ENCODE measurements at places on chromosomes 11 and 22. TPM values are rescaled to one million over a fixed set of nuclear protein-coding genes. Genes with fewer than 3 reads are reported as not detected.
A peak's percentile ranks its signal among the peaks of the same experiment; 100 is the strongest.

Gene C11orf97
- total RNA-seq: not detected

Gene GRAMD4
- total RNA-seq: 20.2 TPM

Gene ST14
- total RNA-seq: 5.4 TPM

Gene DCUN1D5
- total RNA-seq: 337 TPM

Gene CHRM1
- not detected for total RNA-seq

Gene TBX1
- not detected for total RNA-seq

Gene PRAME
- not detected for total RNA-seq

Gene CRYBA4
- not detected for total RNA-seq

DNA sequence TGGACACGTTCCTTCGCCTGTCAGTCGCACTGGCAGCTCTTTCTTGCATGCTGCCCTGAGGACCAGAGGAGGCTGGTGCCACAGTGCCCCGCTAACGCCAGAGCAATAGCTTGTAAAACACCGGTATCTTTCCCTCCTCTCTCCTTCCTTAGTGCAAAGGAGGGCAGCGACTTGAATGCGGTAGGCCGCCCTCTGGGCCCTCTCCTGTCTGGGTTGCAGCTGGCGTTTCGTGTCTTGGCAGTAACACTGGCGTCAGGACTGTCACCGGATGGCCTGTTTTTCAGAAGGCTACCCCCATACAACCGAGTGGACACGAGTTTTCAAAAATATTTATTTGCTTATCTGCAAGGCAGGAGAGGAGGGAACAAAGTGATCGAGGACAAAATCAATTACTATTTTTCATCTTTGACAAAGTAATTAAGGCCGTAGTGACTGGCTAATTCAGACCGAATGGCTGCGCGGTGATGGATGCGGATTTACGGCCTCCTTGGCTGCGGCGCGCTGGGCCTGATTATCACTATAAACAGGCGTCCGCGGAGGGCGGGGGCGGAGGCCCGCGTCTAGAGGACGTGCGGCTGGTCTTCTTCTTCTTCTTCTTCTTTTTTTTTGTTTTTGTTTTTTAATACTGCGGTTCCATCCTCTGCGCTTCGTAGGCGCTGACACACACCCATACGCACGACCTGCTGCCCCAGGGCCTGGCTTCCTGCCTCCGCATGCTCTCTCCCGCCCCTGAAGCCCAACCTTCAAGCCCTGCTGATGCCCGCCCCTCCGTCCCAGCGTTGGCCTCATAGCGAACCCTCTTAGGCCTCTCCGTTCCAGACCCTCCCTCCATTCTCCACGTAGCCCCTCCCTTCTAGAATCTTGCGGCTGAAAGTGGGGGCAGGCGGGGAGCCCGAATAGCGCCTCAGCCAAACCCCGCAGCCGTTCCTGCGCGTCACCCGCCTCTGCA, 2.9 kb upstream of the SLC6A5 start:
- DNase-seq: no peak
- peak overlapping the region; percentile 19 for H3K4me3 ChIP-seq
- H3K27me3 ChIP-seq: peaks cover 12% of the 10 kb centered on the region
- H3K27ac ChIP-seq: no peak overlapping the region
- H3K4me1 ChIP-seq: no peaks in the 10 kb centered on the region
- H3K36me3 ChIP-seq: no peaks in the 10 kb centered on the region

GRCh38 chr11:70732881-70733196, 334.5 kb downstream of the CTTN start:
- no peak overlapping the region for H3K4me3 ChIP-seq
- H3K36me3 ChIP-seq: no peaks in the 10 kb centered on the region
- no peak for DNase-seq
- H3K27ac ChIP-seq: no peak overlapping the region

DNA sequence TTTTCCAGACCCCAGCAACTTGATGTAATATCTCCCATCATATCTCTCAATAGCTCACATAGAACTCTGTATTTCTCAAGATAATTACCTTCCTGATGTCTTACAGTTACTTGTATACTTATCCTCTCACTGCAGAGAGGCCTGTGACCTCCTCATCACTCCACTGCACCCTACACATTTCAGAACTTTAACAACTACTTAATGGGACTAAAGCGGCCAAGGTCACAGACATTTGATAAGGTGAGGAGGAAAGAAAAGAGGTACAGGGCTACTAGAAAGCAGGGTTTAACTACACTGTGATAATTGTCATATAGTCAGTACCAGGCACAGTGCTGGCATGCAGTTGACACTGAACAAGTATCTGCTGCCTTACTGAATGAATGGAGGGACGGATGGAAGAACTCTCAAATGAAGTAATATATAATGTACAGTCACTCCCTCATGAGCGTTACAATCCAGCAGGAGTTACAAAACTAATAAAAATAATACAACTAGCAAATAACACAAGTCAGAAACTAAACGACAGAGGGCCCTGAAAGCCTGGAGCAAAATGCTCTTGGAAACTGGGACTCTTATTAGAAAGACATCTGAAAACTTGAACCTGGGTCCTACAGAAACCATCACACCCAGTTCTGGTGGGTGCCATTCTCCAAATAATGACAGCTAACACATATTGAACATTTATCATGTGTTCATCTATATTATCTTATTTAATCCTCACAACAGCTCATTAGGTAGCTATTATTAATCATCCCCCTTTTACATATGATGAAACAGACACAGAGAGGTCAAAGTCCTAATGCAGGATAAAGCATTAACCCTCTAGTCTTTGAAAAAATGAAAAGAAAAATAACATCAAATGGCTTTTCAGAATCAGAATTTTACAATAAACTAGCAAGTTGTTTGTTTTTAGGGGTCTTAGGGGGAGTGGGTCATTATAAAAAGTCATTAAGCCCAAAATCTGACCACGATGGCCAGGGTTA, 14.3 kb downstream of the PI4KA start:
- DNase-seq: no peak
- no peaks in the 10 kb centered on the region for H3K4me1 ChIP-seq
- H3K4me3 ChIP-seq: no peak overlapping the region
- no peak overlapping the region for H3K27ac ChIP-seq
- no peaks in the 10 kb centered on the region for H3K27me3 ChIP-seq

- H3K27me3 ChIP-seq: no peaks in the 10 kb centered on the region
- H3K36me3 ChIP-seq: no peaks in the 10 kb centered on the region
- DNase-seq: no peak
Measured at GRCh38 chr11:96036863-96037262, 113.0 kb upstream of the MTMR2 start.
